ENCODE measurements at places on chromosomes 2 and 18. TPM values are rescaled to one million over a fixed set of nuclear protein-coding genes. Genes with fewer than 3 reads are reported as not detected.

IL36RN gene
- total RNA-seq, result not detected

CROCC2 gene
- 3.4 TPM for total RNA-seq

DNA sequence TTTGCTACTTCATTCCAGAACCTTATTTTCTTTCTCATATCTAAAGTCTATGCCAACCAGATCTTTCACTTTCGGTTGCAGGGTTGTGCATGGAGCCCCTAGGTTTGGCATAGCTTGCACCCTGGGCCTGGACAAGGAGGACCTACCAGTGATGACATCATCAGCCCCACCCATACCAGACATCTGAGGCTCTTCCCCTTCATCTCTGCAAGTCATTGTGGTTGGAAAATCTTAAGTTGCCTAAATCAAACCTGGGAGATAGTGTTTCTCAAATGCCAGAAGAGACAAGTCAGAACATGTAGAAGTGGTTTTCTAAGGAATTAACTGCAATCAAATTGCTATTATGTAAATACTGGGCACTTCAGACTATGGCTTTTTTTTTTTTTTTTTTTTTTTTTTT lies 363.3 kb downstream of the ZNF516 start:
- no peak for DNase-seq
- no peak overlapping the region for H3K4me3 ChIP-seq
- H3K4me1 ChIP-seq, result no peaks in the 10 kb centered on the region
- no peaks in the 10 kb centered on the region for H3K36me3 ChIP-seq

GALNT1 gene
- total RNA-seq, result 57.2 TPM

DNA sequence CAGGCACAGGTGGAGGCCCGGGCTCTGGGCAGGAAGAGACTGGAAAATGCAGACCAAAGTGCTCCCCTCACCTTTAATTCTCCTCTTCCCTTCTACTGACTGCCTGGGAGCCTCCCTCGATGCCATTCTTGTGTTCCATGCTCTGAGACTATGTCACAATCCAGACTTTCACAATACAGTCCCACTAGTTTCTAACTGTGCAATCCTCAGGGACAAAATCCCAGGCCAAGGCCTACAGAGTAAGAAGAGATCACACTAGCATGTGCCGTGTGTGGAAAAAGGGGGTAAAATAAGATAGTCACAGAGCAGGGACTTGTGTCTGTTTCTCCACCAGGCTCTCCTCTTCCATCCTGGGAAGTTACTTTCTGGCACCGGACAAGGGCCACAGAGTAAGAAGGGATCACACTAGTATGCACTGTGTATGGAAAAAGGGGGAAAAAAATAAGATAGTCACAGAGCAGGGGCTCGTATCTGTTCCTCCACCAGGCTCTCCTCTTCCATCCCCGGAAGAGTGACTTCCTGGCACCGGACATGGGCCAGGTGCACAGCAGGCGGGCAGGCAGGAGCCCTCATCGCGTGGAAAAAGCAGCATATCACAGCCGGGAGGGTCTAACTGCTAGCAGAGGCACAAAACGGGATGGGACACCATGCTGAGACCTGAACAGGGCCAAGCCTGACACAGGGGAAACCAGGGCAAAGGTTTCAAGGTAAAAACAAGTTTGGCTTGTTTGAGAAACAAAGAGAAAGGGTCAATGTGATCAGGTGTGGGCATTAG lies 9.6 kb downstream of the CYB5A start:
- H3K4me1 ChIP-seq, result peaks cover 93% of the 10 kb centered on the region
- peak overlapping the region; percentile 69 for H3K27ac ChIP-seq
- H3K27me3 ChIP-seq, result no peaks in the 10 kb centered on the region
- DNase-seq, result no peak
- H3K36me3 ChIP-seq, result peaks cover 13% of the 10 kb centered on the region

MZT2B gene
- total RNA-seq, result 125 TPM

TCF4 gene
- total RNA-seq, result 112 TPM

Measured in lower lobe of right lung (tissue), 2 donors.